Hepatocyte (in vitro differentiated cells): ENCODE measurements at places on chromosomes 2 and 18. TPM values are rescaled to one million over a fixed set of nuclear protein-coding genes. Genes with fewer than 3 reads are reported as not detected.

GLI2 gene
- 3.8 and 5.8 TPM in 2 replicates for total RNA-seq

KLHL41 gene
- 1.8 and 2.0 TPM in 2 replicates for total RNA-seq

CGREF1 gene
- total RNA-seq = 0.28 and 2.5 TPM in 2 replicates

DYNAP gene
- not detected in 2 replicates for total RNA-seq

FLACC1 gene
- 0.80 and 1.2 TPM in 2 replicates for total RNA-seq

PCARE gene
- 0.04 and 2.2 TPM in 2 replicates for total RNA-seq

RNU2-63P gene
- not detected in 2 replicates for total RNA-seq

GKN2 gene
- not detected in 2 replicates for total RNA-seq

AOX1 gene
- total RNA-seq = 7.4 and 7.7 TPM in 2 replicates

GRCh38 chr2:29006092-29006979 is 25.2 kb downstream of the TOGARAM2 start:
- peak; percentile 45 for DNase-seq

GRCh38 chr2:165864296-165864695 is 70.2 kb upstream of the GALNT3 start:
- no peak for DNase-seq

DNA sequence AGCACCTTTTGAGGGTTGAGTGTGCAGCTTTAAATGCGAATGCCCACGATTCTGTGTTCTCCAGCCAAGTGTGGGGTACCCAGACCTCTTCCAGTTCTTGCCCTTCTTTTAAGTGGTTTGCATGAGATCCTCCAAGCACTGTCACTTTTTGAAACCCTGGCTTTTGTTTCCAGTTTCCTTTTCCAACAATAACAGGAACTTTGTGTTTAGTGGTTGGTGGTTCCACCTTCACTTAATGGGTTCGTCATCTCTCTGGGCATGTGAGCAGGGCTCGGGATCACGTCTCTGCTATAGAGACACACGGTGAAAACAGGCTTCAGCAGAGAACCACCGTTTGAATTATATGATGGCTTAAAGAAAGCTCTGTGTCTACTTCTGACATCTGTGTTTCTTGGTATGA is 197.6 kb downstream of the LDLRAD4 start:
- DNase-seq = no peak

DNA sequence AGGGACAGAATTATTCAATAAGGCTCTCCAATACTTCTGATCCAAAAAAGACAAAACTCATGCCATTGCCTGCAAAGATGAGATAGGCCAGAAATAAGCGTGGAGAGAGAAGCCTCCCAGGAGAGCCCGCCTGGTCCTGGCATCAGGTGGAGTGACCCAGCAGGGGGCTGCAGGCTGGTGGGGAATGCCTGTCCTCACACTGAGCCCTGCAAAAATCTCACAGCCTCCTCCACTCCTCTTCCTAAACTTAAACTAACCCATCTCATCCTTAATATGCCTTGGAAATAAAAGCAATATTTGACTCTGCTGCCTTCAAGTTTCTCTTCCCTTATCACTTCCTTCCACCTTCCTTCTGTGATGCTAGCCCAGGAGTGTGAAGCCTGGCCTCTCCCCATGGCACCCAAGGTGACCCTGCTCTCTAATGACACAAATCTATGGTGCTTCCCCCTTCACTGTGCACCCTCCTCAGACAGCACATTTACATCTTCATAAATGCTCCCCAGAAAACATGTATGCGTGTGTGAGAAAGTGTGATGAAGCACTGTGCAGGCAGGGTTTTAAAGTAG is 218.4 kb downstream of the ANAPC1 start:
- DNase-seq = no peak

GRCh38 chr18:58321986-58322385 is 278.0 kb downstream of the NEDD4L start:
- DNase-seq = peak; percentile 82

GRCh38 chr18:2848247-2849246 is 1.7 kb downstream of the EMILIN2 start:
- DNase-seq = no peak

GRCh38 chr2:8511868-8512612 is 169.8 kb upstream of the ID2 start:
- DNase-seq = no peak

- no peak for DNase-seq
These were observed 20.3 kb downstream of the TRAPPC12 start for GRCh38 chr2:3399829-3400228.

GRCh38 chr2:237042101-237042500 is 43.6 kb upstream of the COPS8 start:
- no peak for DNase-seq

DNA sequence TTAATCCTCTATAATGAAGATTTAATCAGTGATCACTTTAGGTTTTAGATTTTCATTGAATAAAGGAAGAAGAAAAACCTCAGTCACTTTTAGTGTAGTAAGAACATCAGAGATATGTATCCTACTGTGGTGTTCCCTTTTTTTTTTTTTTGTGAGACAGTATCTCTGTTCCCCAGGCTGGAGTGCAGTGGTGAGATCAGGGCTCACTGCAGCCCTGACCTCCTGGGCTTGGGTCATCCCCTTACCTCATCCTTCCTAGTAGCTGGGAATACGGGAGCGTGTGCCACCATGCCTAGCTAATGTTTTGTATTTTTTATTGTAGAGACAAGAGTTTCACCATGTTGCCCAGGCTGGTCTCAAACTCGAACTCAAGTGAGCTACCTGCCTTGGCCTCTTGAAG is 5.1 kb downstream of the SLC39A10 start:
- no peak for DNase-seq

- DNase-seq = no peak
These were observed 38.5 kb upstream of the ACMSD start for GRCh38 chr2:134799936-134800335.

GRCh38 chr18:59737776-59738300 is 40.6 kb upstream of the CCBE1 start:
- no peak for DNase-seq

DNA sequence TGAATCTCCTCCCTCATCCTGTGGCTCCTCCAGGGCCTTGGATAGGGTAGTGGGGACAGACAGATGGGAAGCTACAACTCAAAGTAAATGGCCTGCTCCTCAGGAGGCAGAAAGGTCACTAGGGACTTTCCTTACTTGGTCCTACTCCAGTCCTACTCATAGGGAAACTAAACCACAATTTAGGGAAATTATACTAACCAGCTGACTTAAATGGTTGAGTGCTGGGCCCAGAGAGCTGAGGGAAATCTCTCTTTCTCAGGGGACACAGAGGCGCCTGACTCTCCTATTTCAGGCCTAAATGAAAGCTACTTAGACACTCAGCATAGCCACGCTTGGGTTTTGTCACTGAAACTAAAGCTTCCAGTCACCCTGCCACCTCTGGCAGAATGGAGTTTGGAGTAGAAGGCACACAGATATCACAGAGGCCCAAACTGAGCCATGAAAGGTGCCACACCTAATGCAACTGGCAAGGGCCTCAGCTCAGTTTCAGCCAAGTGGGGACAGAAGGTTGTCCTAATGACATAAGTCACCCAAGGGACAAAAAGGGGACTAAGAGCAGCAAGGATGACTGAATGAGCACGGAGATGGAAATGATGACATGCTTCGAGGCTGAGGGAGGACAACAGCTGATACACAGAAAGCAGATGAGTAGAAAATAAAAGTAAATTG is 24.0 kb downstream of the CERKL start:
- DNase-seq = no peak

GRCh38 chr2:161120775-161121174 is 39.5 kb upstream of the TANK start:
- no peak for DNase-seq

DNA sequence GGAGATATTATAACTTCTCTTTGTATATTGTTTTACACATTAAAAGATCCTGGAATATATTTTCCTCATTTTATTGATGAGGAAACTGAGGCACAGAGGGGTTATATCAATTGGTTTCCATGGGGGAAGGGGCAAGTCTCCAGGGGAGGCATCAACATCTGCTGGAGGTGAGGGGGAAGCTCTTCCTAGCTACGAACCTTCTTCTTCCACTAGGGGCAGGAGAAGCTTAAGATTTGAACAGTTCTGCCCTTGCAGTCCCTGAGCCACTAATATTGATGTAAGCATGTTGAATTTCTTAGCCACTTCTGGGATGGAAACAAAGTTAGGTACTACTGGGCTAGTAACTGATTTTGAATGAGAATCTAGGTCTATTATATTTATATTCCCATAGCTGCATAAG is 140.1 kb upstream of the AQP4 start:
- DNase-seq = peak; percentile 9

DNA sequence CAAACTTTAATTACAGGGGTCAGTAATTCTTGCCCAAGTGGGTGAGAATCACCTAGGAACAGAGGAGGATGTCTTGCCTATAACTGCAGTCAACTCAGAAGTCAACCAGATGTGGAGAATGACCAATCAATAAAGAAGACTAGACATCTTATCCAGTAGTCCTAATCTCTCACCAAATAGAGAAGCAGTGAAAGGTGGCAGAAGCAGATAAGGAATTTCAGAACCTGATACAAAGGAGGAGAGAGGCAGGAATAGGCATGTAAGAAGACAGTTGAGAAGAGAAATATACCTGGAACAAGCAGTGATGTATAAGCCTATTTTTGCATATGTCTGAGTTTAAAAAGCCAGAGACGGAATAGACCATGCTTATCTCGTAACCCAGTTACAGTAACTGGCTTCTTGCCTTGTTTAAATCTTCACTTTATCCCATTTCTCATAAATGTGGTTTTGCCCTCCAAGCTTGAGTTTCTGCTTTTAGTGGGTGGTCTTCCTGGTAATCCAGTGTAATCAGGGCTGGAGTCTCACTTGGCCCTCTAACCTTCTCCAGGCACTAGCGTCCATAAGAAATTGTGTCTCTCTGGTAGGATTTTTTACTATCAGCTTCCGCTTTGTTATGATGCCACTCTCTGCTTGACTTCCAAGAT is 401.0 kb downstream of the SUCLG1 start:
- DNase-seq = no peak
